ENCODE measurements at places on chromosomes 13 and 19.
A peak's percentile ranks its signal among the peaks of the same experiment; 100 is the strongest.

GRCh38 chr19:54554006-54554405 is 19.6 kb upstream of the LILRA2 start:
- DNase-seq = no peak

DNA sequence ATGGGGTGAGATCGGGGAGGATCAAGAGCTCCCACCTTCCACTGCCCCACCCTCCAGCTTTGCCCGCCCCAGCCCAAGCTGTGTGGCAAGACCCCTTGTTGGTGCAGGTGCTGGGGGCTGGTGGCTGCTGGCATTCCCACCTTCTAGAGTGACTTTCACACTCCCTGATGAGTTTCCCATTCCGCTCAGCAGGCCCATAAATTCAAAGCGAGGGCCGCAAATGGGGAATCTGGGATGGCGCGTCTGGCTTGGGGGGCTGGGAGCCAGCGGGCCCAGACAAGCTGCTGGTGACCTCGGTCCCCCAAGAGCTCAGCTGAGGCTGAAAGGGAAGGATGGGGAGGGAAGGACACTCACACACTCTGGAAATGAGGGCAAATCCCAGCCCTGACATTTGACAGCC is 110.3 kb downstream of the GADD45B start:
- no peak for DNase-seq

GRCh38 chr19:1248139-1248785 is at the start of gene MIDN:
Gene MIDN (plus strand): TSS chr19:1248583. CDS start chr19:1250297, 1,714 bp downstream.
- peak; percentile 67 for DNase-seq

DNA sequence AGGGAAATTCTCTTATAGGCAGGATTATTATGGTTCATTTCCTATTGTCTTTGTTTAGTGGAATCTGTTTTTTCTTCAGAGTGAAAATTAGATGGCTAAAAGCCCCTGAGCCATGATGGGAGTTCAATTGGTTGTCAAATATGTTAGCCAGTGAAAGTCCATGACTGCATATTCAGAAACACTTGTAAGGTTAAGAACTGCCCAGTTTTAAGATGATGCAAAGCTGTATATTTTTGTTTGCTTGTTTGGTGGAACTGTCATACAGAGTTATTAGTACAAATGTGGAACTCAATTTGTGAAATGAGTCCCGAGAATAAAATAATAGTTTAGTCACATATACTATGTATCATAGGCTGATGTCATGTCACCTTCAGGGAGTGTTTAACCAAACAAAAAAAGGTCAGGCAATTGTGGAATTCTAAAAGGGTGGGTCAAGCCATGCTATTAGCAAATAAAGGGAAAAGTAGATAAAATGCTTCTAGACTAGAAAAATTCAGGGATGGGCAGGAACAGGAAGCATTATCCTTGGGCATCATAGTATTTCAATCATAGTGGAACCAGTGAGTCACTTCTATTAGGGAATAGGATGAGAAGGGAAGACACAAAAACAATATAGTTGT is 248.3 kb upstream of the SLITRK1 start:
- DNase-seq = no peak

DNA sequence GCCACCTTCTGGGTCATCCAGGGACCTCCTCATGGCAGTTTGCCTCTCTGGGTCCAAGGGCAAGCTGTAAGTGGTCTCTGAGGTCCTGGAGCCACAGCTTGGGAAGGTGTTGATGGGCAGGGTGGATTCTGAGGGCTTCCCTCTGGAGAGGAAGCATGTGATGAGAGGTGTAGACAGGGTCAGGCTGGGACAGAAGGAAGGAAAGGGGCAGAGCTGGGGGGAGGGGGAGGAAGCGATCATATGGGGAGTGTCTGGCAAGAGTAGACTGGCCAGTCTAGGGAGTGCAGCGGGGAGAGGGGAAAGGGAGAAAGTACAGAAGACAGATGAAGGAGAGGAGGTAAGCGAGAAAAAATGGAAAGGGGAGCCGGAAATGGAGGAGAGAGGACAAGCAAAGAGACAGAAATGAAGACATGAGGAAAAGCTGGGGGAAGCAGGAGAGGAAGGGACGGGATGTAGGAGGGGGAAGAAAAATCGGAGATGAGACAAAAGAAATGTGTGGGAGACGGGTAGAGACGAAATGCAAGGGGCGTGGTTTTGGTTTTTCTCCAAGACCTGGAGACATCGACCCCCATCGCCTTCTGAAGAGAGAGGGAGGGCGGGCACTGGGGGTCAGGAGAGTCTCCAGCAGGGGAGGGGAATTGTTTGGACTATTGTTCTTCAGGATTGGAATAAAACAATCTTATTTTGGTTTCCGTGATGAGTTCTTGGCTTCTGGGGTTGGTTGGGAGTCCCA is 26.6 kb downstream of the ZSWIM9 start:
- no peak for DNase-seq

DNA sequence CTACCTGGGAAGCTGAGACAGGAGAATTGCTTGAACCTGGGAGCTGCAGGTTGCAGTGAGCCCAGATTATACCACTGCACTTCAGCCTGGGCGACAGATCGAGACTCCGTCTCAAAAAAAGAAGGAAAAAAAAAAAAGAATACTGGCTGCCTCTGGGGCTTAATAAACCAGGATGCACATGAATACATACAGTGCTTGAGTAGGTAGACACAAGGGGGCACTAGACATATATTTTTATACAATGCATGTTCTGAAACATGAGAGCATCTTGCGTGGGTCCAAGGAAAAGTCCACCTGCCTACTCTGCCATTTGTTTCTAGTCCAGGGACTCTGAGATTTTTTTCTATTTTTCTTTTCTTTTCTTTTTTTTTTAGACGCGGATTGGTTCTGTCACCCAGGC is 31.2 kb downstream of the KEAP1 start:
- DNase-seq = no peak

GRCh38 chr19:43489979-43490599 is 14.5 kb downstream of the PHLDB3 start:
- no peak for DNase-seq

GRCh38 chr13:88014527-88014926 is 343.4 kb downstream of the SLITRK5 start:
- no peak for DNase-seq

DNA sequence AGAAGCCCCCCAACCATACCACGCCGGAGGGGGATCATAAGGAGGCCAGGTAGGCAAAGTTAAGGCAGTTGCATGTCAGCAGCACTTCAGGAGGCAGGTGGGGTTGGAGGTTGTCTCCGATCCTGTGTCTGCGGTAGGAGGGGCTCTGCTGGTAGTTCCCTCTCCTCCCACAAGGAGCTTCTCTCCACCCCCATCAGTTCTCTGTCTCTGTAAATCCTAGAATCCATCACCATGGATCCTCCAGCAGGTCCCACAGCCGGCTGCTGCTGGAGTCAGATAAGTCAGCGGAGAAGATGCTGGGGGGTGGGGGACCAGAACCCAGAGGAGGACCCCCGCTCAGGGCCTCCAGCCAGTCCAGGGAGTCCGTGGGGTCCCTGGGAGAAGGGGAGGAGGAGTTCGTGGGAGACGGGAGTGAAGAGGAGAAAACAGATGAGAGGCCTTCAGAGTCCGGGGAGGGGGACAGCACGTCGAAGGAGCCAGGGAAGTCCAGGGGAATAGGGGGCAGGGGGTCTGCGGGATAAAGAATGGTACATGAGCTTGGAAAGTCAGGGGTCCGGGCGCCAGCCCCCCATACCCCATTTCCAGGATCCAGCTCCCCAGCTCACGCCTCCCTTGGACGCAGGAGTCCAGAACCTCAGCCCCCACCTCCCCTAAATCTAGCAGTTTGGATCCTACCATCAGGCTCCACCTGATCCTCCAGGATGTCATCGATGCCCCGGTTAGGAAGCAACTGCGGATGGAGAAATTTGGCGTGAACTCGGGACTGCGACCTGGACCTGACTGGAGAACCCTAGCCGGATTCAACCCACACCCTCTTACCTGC is 6.3 kb downstream of the MAMSTR start:
- no peak for DNase-seq

GRCh38 chr19:48926909-48927308 is 6.6 kb upstream of the DHDH start:
- DNase-seq = peak; percentile 16

DNA sequence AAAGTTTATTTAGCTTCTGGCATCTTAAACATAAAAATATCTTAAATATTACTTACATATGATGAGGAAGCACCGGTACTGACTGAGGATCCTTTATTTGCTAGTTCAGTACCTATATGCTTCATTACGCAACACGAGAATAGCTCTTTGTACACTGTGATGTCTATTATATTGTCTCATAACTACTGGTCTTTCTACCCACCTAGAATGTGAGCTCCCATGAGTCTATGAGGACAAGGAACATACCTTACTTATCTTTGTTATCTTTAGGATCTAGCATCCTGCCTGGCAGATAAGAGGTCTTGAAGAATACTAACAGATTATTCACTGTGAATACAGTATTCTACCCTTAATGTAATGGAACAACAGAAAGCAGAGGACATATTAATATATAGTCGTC is 124.9 kb downstream of the DNAJC3 start:
- DNase-seq = no peak

DNA sequence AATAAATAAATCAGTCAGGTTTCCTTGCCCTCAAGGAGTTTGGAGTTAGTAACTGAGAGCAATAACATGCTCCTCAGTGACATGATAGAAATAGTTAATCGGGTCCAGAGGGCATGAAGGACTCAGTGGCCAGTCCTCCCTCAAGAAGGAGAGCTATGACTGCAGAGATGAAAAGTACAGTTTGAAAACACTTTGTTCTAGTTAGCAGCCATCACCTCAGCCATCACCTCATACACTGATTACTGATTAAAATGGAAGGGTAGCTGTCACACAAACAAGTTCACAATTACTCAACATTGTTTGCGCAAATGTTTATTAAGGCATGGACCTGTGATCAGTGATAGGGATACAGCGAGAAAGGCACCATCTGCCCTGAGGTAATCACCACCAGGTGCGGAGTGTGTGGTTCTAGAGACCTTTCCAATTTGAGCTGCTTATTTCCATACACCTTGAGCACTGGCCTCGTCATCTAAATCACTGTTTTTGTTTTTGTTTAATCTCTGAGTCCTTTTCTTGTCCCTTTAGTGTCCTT is 85.3 kb upstream of the RAP2A start:
- no peak for DNase-seq

GRCh38 chr13:113900646-113901045 is 36.8 kb upstream of the GAS6 start:
- no peak for DNase-seq

DNA sequence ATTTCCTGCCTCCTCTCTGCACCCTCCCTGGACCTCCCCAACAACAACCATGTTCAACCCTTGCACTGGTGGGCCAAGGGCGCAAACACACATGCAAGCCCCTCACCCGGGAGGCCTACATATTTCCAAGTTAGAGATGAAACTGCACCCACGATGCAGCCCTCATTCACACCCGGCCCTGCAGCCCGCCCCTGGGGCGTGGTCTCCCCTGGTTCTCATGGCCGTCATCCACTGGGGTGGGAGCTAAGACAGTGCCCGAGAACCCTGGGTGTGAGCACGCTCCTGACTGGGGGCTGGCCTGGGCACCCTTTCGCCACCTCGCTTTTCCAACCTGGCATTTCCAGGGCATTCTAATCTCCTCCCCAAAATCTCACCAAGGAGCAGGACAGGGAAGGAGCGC is 7.0 kb upstream of the SLC7A10 start:
- DNase-seq = no peak

GRCh38 chr19:9165261-9165660 is 13.5 kb upstream of the OR7D2 start:
- no peak for DNase-seq

- DNase-seq = no peak
Observed at GRCh38 chr13:33004511-33004910, 11.7 kb upstream of the KL start.

- DNase-seq = no peak
Observed at GRCh38 chr13:112894423-112894672, 74.7 kb upstream of the MCF2L start.

DNA sequence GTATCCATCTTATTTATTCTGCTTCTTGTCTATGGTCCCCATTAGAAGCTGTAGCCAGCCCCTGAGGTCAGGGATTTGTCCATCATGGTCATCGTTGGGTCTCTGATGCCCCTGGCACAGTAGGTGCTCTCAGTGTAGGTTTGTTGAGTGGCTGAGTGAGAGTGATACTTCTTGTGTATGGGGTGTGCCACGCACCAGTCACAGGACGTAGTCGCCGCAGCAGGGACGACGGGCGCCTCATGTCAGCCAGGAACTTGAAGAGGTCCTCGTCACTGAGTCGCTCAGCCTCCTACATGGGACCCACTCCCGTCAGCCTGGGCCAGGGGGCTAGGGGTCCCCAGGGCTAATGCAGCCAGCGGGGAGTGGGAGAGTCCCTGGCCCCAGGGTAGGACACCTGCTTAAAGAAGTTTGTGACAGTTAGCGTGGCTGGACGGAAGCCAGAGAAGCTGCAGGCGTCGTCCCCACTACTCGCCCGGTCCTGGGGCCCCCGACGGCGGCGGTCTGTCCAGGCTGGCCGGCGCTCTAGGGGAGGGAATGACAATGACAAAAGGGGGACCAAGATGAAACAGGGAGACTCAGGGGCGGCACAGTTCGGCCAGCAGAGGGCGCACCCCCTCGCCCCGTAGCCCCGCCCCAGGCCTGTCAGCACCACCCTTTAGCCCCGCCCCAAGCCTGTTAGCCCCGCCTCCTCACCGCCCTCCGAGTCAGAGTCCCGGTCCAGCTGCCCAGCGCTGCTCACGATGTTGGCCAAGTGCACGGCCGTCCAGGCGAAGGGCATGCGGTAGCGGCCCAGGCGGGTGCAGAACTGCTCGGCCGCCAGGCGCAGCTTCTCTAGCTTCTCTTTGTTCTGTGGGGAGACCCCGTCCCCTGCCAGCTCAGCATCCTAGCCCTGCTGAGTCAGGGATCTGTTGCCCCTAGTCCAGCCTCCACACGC is 3.7 kb downstream of the ANGPTL8 start:
- DNase-seq = peak; percentile 87

DNA sequence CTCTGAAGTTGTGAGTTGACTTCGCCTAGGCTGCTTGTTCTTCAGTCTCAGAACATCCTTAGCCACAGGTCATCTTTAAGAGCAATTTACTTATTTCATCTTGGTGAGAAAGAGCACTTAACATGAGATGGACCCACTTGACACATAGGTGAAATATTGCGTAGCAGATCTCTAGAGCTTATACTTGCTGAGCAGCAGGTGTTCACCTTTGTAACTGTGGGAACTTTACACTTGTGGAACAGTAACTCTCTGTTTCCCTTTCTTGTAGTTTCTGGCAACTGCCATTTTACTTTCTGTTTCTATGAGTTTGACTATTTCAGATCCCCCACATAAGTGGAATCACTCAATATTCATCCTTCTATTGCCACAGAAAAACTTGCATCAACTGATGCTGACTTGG is 95.7 kb downstream of the SLC10A2 start:
- no peak for DNase-seq

GRCh38 chr19:49145573-49146407 is 9.4 kb downstream of the HRC start:
- peak; percentile 85 for DNase-seq
